Activated CD8-positive, alpha-beta memory T cell treated with anti-CD3 and anti-CD28 coated beads for 4 hours (primary cell): ENCODE measurements at places on chromosomes 13 and 19.

- DNase-seq = no peak
These were observed 79.5 kb downstream of the TEX29 start for GRCh38 chr13:111399776-111400538.

DNA sequence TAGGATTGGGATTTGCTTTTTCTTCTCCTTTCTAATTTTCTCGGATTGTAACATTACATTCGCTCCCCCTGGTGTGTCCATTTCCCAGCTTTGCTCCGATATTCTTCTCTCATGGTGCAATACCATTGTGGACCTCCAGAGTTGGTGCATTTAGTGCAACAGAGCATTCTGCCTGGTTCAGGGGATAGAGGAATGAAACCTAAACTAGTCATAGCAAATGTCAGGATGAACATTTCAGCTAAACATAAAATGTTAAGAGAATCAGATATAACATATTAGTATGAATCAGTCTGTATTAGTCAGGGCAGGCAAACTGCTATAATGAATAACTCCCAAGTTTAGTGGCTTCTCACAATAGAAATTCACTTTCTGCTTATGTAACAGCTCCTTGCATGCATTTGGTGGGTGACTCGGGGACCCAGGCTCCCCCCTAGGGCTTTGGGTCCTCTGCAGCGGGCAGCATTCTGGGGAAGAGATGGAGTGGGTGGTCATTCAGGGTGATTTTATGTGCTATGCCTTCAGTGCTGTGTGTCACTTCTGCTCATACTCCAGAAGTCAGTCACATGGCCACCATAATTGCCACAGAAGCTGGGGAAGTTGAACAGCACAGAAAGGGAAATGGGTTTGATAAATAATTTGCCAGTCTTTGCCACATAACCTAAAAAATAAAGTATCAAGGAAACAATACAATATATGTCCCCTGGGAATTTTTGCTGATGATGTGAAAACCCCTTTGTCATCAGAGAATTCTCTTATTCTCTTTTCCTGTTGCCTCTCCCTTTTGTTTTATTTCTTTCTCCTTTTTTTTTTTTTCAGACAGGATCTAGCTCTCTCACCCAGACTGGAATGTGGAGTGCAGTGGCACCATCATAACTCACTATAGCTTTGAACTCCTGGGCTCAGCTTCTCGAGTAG, 111.0 kb downstream of the HSPH1 start:
- no peak for DNase-seq

DNA sequence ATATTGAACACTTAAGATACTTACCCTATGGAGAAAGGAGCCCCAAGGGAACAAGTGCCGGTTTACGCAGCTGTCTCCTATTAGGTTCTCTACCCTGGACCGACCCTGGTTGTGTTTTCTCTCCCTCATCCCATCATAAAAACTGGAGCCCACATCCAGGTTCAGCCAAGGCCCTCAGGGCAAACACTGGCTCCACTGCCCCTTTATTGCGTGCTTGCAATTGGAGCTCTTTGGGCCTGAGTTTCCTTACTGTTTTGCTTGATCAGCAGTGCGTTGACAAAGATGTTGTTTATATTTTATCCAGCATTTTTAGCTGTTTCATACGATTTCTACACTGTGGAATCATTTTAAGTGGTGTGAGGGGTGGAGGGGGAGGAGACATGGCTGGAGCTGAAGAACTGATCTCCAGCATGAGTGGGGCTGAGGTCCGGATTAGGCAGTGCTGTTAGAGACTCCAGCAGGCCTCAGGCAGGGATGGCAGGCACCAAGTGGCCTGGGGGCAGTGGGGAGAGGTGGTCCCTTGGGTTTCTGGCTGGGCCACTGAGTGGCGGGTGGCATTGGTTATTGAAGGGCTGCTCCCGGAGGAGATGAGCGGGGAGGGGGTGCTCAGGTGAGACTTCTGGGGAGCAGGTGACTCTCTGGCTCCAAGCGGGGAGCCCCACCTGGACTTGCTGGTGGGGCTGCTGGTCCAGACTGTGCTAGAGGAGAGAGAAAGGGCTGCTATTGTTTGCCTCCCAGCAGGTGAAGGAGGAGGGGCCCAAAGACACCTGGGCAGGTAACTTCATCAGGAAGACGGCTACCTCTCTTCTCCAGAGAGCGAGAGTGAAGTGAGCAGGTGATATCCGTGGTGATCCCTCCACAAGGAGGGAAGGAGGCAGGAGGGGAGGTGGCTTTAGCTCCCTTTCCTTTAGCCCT, 62.4 kb upstream of the RNF113B start:
- no peak for DNase-seq

GRCh38 chr13:25963674-25964073, 88.1 kb downstream of the SHISA2 start:
- DNase-seq = no peak

- DNase-seq = no peak
These were observed 100.6 kb upstream of the FRY start for GRCh38 chr13:31930901-31931522.

GRCh38 chr19:4350726-4351125, 7.4 kb downstream of the MPND start:
- DNase-seq = no peak

DNA sequence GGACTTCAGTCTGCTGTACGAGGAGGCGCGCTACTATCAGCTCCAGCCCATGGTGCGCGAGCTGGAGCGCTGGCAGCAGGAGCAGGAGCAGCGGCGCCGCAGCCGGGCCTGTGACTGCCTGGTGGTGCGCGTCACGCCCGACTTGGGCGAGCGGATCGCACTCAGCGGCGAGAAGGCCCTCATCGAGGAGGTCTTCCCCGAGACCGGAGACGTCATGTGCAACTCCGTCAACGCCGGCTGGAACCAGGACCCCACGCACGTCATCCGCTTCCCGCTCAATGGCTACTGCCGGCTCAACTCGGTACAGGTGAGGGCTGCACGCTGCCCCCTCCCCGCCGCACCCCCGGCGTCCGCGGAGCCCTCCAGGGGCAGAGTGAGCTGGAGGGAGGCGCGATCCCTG, 14.6 kb downstream of the KCTD15 start:
- no peak for DNase-seq

DNA sequence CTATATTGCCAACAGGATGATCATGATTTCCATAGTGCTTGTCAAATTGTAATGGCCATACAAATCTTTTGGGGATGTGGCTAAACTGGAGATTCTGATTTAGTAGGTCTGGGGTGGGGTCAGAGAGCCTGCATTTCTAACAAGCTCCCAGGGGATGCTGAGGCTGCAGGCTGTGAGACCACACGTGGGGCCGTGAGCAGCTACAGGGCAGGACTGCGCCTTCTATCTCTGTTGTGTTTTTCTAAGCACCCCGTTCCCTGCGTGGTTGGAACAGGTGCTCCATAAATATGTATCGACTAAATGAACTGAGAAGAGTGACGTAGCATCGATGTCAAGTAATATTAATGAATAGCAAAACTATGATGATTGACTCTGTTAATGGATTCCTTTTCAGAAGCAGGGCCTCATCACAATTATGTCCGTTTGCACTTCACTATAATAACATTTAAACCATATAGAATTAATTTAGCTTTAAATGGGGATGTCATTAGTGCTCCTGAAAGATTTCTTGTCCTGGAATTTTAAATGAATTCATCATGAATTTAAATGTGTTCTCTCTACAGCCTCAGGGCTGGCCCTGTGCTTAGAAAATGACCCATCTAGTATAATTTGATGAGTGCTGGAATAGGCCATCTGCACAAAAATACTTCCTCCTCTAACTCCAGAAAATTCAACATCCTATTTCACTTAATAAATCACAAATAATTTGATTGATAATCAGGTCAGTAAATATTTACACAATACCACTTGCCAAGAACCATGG, 51.7 kb upstream of the SIAH3 start:
- DNase-seq = no peak
